ENCODE measurements at places on chromosomes 1 and 21.

- no peak for DNase-seq
Observed at GRCh38 chr1:59999006-59999405, 72.4 kb upstream of the CYP2J2 start.

- no peak for DNase-seq
Observed at GRCh38 chr1:54865238-54866073, 21.5 kb downstream of the DHCR24 start.

- DNase-seq: no peak
Observed at GRCh38 chr1:110098222-110099026, 13.8 kb upstream of the UBL4B start.

DNA sequence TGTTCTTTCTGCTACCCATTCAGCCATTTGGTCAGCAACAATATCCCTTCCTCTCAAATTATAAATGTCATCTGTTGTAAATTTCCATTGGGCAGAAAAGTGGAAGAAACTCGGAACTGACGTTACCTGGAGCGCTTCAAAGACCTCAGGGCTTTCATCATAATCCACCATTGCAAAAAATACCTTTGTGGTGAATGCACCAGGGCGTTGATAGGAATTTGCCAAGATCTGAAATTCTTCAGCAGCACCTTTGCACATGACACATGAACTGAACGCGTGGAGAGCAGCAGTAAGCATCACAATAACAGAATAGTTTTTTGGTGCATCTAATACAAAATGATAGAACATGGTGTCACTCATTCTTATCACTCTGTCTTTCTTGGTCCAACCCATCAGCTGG lies 3.1 kb upstream of the TEKT2 start:
- DNase-seq: no peak
